ENCODE measurements at places on chromosomes 12 and 14.

GRCh38 chr12:22729431-22729956 is 104.5 kb downstream of the ETNK1 start:
- DNase-seq: no peak

- DNase-seq: no peak
These were observed 34.7 kb upstream of the C12orf42 start for GRCh38 chr12:103530307-103531066.

- DNase-seq: no peak
These were observed 154.4 kb upstream of the GARIN6 start for GRCh38 chr12:99493197-99493596.

GRCh38 chr12:30599608-30600007 is 96.1 kb downstream of the IPO8 start:
- DNase-seq: no peak

DNA sequence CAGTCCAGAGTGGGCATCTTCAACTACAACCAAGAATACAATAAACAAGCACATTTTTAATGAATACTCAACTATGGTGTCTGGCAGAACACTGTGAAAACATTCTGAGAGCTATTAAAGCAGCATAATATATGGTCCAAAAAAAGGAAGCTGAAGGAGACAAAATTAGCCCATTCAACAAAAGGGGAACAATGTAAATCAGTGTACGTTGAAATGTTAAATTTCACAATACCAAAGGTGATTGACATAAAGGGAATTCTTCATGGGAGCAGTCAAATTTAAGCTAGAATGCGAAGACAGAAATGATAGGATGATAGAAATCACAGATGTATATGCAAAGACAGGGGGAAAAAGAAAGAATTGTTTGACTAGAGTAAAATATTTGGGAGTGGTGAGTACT is 41.3 kb upstream of the SYCP3 start:
- no peak for DNase-seq

- no peak for DNase-seq
These were observed 525.8 kb upstream of the FBXO33 start for GRCh38 chr14:39957987-39958386.

- DNase-seq: peak; percentile 68
These were observed 42.0 kb downstream of the GPHB5 start for GRCh38 chr14:63276492-63277342.

- no peak for DNase-seq
These were observed 1006.7 kb downstream of the DIO2 start for GRCh38 chr14:79204591-79204990.

DNA sequence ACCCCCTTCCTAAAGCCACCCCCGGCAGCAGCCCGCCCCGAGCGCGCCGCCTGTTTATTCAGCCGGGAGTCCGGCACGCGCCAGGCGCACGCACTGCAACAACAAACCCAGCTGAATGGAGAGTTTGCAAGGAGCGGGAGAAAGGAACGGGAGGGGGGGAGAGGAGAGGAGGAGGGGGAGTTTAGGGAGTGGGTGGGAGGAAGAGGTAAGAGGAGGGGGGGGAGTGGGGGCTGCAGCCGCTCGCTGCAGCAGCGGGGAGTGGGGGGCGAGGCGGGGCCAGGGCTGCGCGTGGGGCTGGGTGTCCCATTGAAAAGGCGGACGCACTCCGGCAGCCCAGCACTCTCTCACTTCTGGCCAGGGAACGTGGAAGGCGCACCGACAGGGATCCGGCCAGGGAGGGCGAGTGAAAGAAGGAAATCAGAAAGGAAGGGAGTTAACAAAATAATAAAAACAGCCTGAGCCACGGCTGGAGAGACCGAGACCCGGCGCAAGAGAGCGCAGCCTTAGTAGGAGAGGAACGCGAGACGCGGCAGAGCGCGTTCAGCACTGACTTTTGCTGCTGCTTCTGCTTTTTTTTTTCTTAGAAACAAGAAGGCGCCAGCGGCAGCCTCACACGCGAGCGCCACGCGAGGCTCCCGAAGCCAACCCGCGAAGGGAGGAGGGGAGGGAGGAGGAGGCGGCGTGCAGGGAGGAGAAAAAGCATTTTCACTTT is at the start of gene ASCL1:
TSS of gene ASCL1 (plus strand) at position 336 of the 712 bp plus-strand sequence. CDS start 571 bp downstream, outside the sequence.
- peak; percentile 3 for DNase-seq

GRCh38 chr12:104056419-104056972 is 6.5 kb upstream of the GLT8D2 start:
- no peak for DNase-seq

DNA sequence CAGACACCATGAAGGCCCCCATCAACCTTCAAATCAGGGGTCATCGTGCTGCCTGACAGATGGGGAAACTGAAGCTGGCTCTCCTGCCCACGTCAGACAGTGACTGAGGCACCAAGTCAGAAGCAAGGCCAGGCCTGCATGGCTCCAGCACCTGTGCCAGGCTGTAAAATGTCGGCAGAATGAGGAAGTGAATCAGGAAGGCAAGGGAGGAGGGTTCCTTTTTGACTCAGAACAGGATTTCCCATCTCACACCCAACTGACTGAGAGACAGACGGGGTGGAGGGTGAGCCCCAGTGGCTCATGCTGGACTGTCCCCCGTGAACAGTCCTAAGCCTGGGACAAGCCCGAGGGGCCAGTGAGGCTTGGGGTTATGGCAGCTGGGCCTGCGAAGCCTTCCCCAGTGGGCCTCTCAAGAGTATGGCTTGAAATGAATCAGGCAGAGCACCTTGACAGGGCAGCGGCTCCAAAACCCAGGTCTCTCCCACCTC is 20.9 kb downstream of the SYNE3 start:
- no peak for DNase-seq
